ENCODE measurements at places on chromosomes 7 and 10.

GRCh38 chr7:41869596-41869995, 166.7 kb upstream of the INHBA start:
- no peak for DNase-seq

GRCh38 chr7:24049296-24049695, 234.7 kb upstream of the NPY start:
- DNase-seq: no peak

GRCh38 chr10:124159153-124159552, 65.8 kb upstream of the CHST15 start:
- DNase-seq: no peak

- no peak for DNase-seq
Measured at GRCh38 chr7:23220690-23221305, 25.8 kb upstream of the GPNMB start.

DNA sequence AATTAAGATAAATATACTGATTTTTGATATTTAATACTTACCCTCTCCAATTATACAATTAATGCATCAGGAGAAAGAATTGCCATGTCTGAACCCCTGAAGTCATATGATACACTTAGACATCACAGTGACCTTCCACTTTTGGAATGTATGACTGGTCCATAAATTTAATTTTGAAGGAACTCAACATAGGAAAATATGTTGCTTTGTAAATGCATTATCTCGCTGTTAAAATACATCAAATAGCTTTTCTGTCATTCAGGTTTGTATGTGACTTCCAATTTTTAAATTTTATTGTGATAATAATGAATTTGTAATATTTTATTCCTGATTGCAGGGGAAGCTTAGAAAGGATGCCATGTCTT, 631.9 kb upstream of the ANKRD30A start:
- no peak for DNase-seq

- no peak for DNase-seq
Measured at GRCh38 chr7:156092307-156092706, 280.0 kb upstream of the SHH start.

- no peak for DNase-seq
Measured at GRCh38 chr10:73182568-73182967, 14.6 kb downstream of the FAM149B1 start.

- DNase-seq: no peak
Measured at GRCh38 chr7:27099453-27100370, 2.8 kb downstream of the HOXA2 start.

DNA sequence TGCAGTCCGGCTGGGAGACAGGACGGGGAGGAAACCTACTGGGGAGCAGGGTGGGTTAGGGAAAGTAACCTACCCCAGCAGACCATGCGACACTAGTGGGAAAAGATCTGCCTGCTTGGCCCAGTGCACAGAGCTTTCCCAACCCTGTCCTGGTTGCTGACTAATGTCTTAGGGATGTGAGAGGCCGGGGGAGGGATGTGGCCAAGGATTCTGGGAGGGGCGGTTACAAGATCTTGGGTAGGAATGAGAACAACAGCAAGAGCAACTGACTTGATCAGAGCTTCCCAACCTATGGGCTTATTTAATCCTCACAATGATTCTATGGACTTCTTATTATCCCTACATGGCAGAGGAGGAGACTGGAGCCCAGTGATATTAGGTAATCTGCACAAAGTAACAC, 24.0 kb upstream of the EIF5AL1 start:
- DNase-seq: peak; percentile 93

GRCh38 chr7:17651341-17651740, 289.0 kb downstream of the SNX13 start:
- no peak for DNase-seq

- DNase-seq: no peak
Measured at GRCh38 chr10:58412502-58412961, 27.3 kb downstream of the TFAM start.

DNA sequence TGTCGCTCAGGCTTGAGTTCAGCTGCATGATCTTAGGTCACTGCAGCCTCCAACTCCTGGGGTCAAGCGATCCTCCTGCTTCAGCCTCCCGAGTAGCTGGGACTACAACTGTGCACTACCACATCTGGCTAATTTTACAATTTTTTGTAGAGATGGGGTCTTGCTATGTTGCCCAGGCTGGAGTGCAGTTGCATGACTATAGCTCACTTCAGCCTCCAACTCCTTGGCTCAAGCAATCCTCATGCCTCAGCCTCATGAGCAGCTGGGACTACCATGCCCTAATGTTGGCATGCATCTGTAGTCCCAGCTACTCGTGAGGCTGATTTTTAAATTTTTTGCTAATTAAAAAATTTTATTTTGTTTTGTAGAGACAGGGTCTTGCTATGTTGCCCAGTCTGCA, 101.9 kb upstream of the NPTX2 start:
- no peak for DNase-seq

DNA sequence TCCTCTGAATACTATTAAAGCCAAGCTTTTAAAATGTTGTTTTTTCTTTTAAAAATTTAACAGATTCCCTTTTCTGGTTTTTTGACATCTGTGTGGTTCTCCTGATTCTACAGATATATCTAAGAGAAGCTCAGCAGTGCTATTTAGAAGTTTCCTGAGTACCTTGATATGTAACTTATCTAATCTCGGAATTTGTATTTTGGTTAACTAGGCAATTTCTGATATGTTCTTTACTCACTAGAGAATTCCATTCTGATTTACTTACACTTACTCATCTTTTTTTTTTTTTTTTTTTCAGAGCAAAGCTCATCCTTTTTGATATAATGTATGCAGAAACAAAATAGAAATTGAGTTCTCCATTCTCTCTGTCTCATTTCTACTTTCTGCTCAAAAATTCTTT, 63.8 kb downstream of the PALS2 start:
- DNase-seq: no peak

DNA sequence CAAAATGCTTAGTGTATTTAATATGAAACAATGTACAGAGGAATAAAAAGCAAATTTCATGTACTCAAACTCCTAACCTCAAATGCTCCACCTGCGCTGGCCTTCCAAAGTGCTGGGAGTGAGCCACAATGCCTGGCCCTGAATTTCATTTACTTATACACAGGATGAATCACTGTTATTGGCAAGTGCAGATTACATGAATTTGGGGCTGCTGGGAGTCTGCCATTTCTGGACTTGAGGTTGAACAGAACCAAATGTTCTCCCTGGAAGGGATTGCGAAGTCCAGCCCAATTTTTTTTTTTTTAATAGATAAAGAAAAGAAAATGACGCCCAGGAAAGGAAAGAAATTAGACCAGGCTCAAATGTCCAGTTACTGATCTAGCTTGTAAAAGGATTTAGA, 6.8 kb upstream of the CSTF2T start:
- DNase-seq: no peak

DNA sequence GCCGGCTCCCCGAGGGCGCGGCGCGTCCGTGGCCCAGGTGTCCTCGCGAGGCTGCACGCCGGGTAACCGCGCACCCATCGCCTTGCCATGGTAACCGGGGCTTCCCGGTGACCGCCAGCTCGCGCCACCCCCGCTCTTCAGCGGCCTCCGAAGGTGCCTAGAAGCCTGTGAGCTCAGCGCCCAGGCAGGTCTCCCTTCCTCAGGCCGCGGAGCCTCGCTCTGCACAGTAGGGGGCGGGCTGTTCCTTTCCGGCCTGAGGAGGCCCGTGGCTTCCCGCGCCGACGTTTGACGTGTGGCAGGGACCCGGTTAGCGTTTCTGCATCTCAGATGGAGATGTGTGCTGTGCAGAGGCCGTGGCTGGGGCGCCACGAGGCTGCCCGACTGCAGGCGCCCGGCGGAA, 117.1 kb downstream of the DYNC2I1 start:
- DNase-seq: no peak

DNA sequence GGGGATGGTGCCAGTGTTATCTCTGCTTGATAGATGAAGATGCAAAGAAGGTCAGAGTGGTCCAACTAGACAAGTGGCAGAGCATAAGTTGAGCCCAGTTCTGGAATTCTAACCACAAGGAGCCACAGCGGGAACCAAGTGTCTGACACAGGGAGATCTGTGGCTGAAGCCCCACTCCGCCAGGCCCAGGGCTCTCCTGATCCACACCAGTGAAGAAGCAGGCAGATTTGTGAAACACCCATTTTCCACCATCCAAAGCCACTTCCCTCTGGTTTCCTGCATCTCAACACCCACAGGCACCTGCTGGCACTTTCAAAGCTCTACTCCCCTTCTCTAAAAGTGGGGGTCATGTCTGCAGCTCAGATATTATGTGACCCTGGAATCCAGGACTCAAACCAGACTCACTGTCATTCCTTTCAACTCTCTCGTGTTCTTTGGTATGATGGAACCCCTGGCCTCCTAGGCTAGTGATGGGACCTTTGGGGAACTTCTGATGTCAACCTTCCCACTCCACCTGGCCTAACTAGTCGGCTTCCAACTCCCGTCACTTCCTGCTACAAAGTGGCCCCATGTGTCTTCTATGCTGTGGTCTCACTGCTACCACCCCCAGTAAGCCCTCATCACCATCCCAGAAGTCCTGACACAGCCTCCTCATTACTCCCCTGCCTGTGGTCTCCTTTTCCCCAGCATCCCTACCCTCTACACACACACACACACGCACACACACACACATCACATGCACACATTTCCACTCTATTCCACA, 177.6 kb downstream of the GRID1 start:
- DNase-seq: no peak

- no peak for DNase-seq
Measured at GRCh38 chr10:129580901-129581300, 113.9 kb downstream of the MGMT start.

DNA sequence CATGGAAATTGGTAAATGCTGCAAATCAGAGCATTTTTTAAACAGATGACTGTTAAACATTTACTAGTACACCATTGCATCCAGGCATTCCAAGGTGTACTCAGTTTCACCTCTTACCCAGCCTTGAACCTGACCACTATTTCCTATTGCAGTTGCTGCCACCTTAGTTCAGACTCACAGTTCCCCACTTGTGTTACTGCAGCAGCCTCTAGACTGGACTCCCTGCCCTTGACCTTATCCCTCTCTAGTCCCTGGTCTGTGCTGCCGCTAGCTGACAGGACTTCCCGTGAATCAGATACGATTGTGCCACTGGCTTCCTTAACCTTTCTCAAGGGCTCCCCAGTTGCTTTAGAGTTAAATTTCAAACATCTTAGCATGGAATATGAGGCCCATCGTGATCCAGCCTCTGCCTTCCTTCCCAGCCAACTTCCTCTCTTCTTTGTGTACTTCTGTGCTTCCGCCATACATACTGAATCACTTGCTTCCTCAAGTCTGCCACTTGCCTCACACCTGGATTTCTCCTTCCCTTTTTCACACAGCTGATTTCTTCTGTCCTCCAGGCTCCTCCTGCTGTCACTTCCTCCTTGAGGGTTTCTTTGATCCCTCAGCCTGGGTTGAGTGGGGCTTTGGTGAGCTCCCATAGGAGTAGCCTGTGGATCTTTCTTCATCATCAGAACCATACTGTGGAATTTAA, 118.7 kb upstream of the GJD4 start:
- DNase-seq: no peak

DNA sequence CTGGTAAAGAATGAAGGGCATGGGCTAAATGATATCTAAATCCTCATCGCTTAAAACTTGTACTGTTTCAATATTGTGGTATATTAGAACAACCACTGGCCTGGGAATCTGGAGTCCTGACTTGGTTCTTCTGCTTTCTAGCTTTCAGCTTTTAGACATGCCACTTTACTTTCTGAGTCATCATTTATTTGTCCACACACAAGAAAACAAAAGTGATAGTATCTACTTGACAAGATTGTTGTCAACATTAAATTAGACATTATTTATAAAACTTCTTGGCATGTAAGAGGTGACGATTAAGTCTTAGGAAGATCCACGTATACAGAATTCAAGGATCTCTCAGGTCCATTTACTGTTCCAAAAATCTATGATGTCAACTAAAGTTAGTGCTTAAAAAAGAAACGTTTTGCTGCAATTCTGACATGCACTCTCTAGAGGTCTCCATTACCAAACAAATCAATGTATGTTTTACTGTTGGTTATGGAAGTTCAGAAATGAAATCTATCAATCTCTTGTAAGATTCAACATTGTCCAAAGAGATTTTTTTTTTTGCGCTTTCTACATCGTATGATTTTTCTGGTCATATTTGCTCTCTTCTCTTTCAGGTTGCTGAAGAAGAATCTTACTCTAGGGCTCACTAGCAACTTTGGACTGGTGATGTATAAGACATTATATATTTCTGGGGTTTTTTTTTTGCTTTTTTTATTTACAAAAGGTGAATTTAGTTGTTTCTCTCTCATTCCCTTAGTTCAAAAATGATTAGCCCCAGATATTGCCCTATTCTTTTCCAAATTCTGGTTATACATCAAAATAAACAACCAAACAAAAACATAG, 53.6 kb upstream of the DYNC1I1 start:
- no peak for DNase-seq

GRCh38 chr7:100486753-100487446, 3.2 kb downstream of the NYAP1 start:
- DNase-seq: no peak

- DNase-seq: no peak
Measured at GRCh38 chr10:70093335-70093944, 39.2 kb downstream of the AIFM2 start.

DNA sequence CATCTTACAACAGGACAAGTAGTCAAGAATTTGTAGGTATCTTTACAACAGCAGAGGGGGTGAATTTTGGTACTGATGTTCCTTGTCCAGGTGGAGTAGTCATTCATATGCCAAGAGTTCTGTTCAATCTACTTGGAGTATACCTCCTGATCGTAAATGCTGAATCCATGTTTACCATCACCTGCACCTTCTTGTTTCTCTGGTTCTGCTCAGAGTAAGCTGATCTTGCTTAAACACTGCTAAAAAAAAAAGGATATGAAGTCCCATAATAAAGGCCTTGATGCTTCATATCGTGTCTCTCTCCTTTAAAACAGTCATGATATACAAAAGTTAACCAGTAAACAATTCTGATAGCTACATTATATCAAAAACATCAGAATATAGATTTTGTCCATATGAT, 45.3 kb upstream of the FOXP2 start:
- no peak for DNase-seq

- DNase-seq: no peak
Measured at GRCh38 chr7:157300369-157300825, 36.4 kb upstream of the DNAJB6 start.

DNA sequence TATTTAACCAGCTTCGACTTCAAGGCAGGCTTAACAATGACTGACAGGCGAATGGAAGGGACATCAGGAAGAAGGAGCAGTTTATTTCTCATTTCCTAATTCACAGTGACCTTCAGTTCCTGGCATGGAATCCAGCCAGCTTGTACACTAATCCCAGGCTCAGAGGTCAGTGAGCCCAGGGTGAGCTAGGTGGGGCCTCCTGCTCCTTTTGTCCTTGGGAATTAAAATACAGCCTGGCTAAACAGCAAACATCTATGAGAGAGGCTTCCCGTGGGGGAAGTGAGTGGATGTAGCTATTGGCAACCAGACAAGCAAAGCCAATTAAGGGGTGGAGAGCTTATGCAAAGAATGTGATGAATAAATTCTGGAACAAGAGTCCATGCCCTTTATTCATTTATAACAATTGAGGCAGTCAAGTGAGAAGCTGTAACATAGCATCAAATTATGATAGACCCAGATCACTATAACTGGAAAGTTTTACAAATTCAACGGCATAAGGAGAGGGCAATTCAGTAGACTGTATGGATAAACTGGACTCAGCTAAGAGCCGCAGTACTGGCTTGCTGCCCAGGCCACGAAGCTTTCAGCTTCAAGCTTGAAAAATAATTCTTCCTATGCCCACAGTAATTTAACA, 57.1 kb downstream of the STK17A start:
- peak; percentile 47 for DNase-seq

- no peak for DNase-seq
Measured at GRCh38 chr10:110241407-110241806, 34.0 kb downstream of the MXI1 start.

Data from H54 (cell line).